ENCODE measurements at places on chromosomes 16 and 17.

- DNase-seq: no peak
These were observed 270.1 kb downstream of the SOX9 start for GRCh38 chr17:72390675-72391508.

- no peak for DNase-seq
These were observed 900 bp downstream of the HAP1 start for GRCh38 chr17:41733348-41734138.

- DNase-seq: no peak
These were observed 31.3 kb downstream of the ARHGAP23 start for GRCh38 chr17:38459567-38459966.

DNA sequence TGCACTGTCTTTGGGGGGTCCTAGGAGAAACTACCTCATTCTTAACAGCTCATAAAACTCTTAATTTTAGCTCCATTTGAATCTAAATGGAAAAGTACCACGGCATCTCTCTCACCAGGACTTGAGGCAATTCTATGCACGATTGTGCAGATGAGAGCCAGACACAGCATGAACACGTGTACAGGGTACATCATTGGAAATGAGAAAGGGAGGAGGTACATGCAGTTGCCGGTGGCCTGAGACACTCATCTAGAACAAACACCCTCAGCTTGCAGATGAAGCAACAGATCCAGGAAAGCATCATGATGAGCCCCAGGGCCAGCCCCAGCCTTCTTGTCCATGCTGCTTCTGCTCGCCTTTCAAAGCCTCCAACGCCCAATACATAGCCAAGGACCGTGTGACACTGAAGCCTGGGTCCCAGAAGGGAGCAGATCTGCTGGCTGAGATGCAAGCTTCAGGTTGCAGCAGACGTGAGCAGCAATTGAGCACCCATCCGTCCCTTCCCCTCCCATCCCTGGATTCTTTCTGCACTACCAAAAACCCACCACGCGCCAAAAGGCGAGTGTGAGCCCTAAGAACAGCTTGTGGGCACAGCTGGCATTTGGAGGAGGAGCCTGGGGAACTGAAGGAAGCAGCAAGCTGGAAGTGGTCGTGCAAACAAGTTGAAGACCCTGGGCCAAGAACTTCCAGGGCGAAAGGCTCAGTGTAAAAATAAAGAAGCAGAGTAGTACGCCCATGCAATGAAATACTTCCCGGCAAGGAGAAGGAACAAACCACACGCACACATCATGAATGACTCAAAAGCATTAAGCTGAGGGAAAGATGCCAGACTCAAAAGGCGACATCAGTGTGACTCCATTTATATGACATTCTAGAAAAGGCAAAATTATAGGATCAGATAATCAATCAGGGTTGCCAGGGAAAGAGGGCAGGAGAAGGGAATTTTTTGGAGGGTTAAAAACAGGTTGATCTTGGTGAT, 7.3 kb upstream of the RCVRN start:
- DNase-seq: no peak

DNA sequence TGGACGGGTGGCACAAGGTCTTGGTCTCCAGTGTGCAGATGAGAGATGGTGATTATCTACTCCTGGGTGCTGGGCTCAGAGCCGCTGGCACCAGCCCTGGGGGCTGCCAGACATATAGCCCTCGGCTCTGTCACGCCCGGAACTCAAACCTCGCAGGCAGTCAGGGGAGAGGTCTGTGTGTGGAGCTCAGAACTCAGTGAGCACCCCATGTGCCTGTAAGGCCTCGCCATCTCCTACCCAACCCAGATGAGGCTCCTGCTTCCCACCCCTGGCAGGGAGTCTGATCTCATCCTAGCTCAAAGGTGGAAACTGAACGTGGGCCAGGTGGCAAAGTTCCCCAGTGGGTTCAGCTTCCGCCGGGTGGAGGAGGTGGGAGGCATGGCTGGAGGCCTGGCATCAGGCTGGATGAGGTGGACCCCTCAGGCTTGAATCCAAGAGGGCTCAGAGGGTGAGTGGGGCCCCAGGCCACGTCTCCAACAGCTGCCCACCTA, 22.6 kb upstream of the NPTX1 start:
- no peak for DNase-seq

DNA sequence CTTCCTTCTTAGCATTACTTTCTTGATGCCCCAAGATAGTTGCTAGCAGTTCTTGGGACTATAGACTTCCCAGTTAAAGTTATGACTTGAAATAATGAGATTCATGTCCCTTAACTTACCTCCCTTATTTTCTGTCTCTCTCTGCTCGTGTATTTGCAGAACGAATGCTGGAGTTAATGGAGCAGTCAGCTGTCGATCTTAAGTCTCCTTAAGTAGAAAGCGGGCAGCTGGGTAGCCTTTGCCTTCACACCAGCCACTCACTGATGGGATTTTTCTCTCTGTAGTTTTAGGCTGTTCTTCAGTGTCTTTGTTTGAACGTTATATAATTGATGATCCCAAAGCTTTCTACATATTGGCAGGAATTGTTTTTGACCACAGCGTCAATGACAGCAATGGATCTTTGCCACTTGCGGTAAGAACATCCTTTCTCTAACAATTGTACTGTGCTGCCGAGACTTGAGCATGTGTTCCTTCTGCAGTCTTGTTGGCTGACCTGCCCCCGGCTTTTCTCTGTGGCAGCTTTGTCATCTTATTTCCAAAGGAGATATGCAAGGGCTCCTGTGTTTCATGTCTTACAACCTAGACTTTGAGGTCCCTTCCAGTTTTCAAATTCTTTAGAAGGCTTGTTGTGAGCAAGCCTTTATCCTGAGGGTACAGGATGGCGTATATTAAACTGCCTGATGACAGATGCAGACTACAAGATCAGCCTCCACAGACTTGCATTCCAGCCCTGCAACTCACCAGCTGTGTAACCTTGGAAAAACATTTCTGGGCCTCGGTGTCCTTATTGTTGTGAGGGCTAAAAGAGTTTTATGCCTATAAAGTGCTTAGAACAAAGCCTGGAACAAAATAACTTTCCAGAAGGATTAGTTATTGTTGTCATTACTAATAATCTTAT, 25.1 kb upstream of the ABCA3 start:
- DNase-seq: no peak

- peak; percentile 36 for DNase-seq
These were observed 3.4 kb downstream of the NOG start for GRCh38 chr17:56596691-56597494.

GRCh38 chr17:16649585-16649984, 4.1 kb downstream of the ZNF624 start:
- no peak for DNase-seq

DNA sequence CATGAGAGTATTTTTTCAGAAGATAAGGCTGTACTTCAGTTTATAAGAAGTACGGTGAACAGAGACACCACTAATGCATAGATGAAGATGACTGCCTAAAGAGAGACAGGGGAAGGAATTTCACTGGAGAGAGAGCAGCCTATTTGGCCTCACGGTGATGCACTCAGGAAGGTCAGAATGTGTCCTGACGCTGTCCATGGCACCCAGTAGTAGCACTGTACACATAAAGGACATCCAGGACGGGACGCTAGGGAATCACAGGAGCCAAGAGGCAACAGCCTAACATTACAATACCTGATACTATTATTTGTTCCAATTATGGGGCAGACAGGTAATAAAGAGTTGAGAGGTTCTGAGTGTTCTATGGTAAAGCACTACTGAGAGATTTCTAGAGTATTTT, 24.9 kb upstream of the LRRC37A start:
- no peak for DNase-seq

GRCh38 chr16:12097523-12098428, 121.2 kb downstream of the SNX29 start:
- peak; percentile 73 for DNase-seq

GRCh38 chr16:87051526-87052320, 265.5 kb downstream of the C16orf95 start:
- DNase-seq: no peak

DNA sequence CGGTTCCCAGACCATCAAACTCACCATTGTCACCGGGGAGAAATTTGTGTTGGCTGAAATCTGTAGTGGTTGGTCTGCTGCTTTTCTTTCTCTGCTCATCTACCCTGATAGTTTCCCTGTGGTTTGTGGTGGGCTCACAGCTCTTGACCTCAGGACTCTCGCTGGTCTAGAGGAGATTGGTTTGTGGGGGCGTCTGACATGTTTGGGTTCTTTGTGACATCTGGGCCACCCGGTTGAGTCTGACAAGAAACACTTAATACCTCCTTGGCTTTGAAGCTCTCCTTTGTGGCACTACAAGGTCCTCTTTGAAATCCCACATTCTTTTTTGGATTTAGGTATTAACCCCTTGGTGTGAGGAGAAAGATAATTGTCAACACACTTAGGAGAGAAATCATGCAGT, 662.0 kb downstream of the WWOX start:
- no peak for DNase-seq

DNA sequence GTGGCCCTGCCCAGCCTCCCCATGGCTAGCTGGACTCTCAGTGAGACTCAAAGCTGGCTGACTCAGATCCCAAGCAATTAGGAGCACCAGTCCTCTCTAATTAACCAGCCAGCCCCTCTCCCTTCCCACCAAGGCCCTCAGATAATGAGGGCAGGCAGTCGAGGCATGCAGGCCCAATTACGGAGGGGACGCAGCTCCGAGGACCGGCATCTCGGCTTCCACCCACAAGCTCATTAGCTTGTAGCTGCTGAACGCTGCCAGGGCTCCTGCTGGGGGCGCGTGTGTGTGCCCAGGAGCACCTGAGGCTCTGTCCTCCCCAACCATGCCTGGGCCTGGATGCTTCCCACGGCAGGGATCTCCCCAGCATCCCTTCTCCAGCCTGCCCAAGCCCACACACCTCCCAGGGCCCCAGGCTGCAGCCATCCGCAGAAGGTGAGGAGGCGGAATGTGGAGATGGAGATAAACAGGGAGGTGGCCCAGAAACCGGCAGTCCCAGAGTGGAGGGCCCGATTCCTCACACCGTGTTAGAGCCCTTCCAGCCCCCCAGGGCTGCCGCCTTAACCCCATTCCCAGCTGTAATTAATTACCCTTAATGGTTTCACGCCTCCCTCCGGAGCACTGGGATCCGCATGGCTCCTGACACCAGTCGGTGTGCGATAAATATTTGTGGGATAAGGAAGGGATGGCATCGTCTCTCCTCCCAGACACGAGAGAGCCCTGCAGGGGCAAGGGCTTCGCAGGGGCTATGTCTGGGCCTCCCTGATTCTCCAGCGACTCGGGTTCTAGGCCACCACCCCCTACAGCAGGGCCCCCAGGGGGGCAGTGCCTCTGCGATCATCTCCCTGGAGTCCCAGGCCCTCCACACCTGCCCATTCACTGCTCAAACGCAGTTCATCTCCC, 42.2 kb downstream of the RPH3AL start:
- DNase-seq: no peak

DNA sequence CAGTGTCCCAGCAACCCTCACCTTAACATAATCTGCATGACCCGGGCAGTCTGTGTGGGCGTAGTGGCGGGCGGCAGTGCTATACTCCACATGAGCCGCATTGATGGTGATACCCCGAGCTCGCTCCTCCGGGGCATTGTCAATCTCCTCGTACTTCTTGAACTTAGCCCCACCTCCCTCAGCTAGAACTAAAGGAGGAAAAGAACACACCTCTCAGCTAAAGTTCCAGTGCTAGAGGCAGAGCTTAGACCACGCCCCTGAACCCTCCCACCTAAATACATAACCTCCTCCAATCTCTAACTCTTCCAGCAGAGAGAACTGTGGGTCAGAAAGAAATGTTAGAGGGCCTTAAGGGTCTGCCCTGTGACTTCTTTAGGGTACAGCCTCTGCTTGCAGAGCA, 855 bp downstream of the TUFM start:
- DNase-seq: peak; percentile 85

- DNase-seq: no peak
These were observed 14.4 kb downstream of the SNN start for GRCh38 chr16:11682655-11683096.

GRCh38 chr16:20781697-20782096, 17.9 kb downstream of the ACSM3 start:
- DNase-seq: no peak

- DNase-seq: peak; percentile 94
These were observed 94.9 kb downstream of the ANKRD11 start for GRCh38 chr16:89395150-89396142.

GRCh38 chr17:69093279-69093789, 32.6 kb upstream of the ABCA9 start:
- no peak for DNase-seq

- DNase-seq: no peak
These were observed 583.3 kb downstream of the HS3ST4 start for GRCh38 chr16:26275021-26275590.

DNA sequence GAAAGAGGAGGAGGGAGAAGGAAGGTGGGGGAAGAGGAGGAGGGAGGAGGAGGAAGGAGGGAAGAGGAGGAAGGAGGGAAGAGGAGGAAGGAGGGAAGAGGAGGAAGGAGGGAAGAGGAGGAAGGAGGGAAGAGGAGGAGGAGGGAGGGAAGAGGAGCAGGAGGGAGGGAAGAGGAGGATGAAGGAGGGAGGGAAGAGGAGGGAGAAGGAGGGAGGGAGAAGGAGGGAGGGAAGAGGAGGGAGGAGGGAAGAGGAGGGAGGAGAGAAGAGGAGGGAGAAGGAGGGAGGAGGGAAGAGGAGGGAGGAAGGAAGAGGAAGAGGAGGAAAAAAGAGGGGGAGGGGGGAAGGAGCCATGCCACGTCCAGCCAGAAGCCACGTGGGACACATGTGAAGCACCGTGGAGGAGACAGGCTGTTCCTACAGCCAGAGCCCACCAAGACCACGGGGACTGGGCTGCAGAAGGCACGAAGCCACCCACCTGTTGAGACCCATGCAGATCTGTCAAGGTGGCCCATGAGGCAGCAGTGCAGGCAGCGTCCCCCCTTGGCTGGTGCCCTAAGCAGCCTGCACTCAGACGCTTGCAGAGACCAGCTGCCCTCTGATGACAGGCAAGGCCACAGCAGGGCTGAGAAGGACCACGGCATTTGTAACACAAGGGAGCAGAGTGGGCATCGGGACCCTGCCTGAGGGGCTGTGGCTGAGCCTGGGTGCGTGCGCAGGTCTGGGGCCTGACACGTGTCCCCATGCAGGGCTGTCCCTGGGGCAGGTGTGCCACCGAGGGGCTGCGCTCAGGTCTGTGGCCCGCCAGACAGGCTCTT, 10.3 kb downstream of the NDUFAF8 start:
- peak; percentile 62 for DNase-seq

GRCh38 chr16:79093554-79093967, 507.0 kb downstream of the MAF start:
- peak; percentile 34 for DNase-seq
